ENCODE measurements at places on chromosomes 4 and X. TPM values are rescaled to one million over a fixed set of nuclear protein-coding genes. Genes with fewer than 3 reads are reported as not detected.

GRCh38 chr4:38030023-38030422, 69.8 kb downstream of the PTTG2 start:
- DNase-seq: peak; percentile 82

GRCh38 chr4:6349896-6350603, 80.4 kb downstream of the WFS1 start:
- peak; percentile 10 for DNase-seq

DNA sequence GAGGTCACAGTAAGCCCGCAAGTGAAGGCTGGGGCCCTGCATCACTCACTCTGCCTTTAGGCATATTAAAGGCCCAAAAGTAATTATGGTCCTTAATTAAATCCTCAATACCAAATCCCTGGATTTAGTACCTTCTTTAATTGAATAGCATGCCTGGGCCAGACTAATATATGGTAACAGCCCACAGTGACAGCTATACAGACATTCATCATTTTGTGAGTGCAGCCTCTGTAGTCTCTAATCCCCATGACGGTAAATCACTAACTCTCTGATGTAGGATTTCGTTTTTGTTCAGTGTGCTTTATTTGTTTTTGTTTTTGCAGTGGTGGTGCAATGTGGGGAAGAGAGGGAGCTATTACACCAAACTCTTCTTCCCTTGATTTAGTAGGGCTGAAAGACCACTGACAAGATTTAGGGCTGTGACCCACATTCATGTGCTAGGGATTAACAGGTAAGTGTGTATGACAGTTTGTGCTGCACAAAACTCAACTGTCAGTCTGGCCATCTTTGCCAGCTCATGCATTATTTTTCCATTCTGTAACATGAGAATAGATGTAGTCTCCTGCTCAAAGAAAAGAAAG, 60.6 kb upstream of the SLC39A8 start:
- no peak for DNase-seq

DNA sequence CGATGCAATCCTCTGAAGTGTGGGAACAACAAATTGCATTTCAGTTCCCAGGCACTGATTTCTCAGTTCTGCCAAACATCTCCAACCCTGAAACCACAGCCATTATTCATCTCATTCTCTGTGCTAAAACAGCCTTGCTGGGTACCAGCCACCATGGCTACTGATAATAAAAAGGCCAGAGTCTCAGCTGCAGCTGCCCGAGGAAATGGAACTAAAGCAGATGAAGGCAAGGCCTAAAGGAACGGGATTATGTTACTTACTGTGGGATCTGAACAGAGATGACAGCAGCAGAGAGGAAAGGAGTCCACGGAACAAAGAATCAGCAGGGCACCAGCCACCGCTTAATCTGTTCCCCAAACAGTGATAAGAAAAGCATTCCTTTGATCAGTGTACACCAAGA, 155.7 kb downstream of the PAPSS1 start:
- DNase-seq: no peak

DNA sequence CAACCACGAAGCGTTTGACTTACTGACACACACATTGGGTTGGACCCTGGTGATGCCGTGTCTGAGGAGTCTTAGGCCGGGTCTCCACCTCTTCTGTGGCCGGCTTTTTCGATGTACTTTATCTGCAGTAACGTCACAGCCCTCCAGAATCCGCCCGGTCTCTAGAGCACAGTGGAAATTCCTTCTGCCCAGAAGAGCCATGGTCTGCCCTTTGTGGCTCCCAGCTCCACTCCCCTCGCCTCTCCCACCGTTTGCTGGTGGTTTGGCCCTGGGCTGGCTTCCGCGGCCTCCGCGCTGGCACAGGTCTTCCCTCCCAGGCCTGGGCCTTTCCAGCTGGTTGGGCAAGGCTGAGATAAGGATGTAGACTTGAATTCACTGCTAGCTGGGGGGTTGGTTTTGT, 4.3 kb downstream of the MAEA start:
- no peak for DNase-seq

The GIMD1 gene
- 0.07 TPM for polyA plus RNA-seq

DNA sequence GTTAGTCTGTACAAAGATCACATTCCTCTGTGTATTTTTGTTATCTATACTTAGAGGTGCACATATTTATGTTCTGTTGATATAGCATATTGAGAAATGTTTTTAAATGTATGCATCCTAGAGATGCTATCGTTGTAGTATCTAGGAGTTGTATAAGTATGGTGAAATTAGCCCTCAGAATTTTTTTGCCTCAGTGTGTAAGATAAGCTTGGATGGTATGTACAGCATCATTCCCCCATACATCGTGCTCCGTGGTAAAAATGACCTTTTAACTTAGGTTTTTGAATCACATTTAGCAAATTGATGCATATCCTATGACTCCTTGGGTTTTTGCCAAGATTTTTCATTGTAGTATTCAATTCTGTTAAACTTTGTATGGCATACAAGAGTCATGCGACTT, 113.5 kb downstream of the RPA4 start:
- DNase-seq: peak; percentile 18

GRCh38 chr4:1521821-1522361, 115.6 kb upstream of the NKX1-1 start:
- no peak for DNase-seq
